ENCODE measurements at places on chromosomes 6 and 20.

GRCh38 chr6:166687070-166687878, 60.2 kb upstream of the RPS6KA2 start:
- no peak for DNase-seq

GRCh38 chr6:836276-836853, 143.4 kb upstream of the EXOC2 start:
- no peak for DNase-seq

DNA sequence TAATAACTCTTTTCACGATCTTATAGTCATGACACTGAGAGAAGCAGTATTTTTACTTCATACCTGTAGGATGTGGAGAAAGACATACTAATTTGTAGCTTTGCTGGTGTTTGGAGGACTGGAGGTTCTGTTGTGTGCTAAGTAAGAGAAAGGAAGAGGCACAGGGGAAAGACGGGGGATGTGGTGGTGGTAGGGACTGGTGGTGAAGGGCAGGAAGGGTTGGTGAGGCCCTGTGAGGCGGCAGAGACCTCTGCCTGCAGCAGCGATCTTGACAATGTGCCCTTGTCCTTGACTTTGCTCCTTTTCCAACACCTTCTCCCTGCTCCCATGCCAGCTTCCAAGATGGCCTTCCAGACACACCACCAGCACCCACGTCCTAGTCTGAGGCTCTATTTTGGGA, 32.6 kb upstream of the MPC1 start:
- DNase-seq = no peak

DNA sequence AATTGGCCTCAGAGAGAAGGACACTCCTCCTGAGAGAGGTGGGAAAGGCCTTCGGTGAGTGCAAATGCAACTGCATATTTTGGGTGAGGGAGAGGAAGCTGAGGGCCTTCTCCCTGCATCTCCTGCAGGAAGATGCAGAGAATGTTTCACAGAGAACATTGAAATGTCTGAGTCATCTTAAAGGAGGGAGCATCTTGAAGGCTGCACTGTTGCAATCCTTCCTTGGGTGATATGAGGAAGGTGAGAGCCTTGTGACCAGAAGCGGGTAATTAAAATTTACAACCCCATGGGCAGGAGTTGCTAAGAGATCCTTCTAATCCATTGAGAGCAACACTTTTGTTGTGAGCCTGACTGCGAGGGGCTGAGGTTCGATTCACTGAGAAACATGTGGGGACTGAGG, 375.7 kb upstream of the MARCKS start:
- DNase-seq = no peak

- DNase-seq = no peak
Measured at GRCh38 chr6:104472021-104472901, 387.5 kb downstream of the HACE1 start.

GRCh38 chr20:5991623-5992441, 41.4 kb downstream of the MCM8 start:
- DNase-seq = no peak

DNA sequence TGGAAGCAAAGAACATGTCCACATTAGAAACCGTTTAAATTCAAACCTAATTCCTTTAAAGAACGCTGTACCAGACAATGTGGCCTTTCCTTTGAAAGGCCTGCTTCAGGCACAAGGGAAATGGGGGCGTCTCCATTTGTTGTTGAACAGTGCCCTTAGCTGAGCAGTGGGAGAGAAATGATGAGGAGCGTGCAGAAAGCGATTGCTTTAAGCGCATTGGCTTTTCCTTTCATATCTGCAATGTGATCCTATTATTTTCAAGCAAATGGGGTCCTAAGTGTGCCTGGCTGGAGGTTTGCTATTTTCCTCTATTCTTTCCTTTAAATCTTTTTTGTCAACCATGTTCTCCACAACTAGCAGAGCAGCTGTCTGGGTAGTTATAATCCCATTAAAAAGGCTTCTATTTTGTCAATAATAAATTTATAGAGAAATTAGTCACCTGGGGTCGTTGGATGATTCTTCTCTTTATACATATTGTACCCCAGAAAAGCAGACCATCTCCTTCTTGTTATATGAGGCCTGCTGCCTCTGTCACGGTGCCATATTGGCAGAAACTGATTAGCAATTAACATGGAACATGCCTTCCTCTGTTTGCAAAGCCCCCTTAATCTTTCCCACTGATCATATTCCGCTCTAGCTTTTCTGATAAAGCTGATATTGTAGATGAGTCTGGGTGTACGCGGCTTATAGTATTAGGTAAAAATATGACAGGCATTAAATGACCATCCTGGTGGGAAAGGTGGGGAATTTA, 151.1 kb upstream of the JAG1 start:
- no peak for DNase-seq

DNA sequence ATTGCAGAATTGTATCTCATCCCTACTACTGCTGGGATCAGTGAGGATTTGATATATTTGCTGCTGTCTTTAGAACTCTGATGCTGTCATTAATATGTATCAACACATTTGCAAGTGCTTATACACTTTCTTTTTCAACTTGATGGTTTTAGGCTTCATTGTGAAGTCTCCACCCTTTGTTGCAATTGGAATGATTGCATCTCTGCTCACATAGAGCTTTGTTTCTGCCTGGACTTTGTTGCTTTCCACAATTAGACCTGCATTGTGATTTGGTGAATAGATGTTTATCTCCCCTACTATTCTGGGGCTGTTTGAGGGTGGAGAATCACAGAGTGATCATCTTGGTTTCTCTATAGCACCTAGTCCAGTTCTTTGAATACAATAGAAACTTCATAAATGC, 666.7 kb downstream of the EPM2A start:
- no peak for DNase-seq

GRCh38 chr6:11482616-11483015, 54.9 kb upstream of the TMEM170B start:
- no peak for DNase-seq

- peak; percentile 90 for DNase-seq
Measured at GRCh38 chr6:2971420-2972218, at the start of gene SERPINB6. Gene SERPINB6 (minus strand): TSS chr6:2971567. CDS start chr6:2959332, 12,235 bp downstream.

DNA sequence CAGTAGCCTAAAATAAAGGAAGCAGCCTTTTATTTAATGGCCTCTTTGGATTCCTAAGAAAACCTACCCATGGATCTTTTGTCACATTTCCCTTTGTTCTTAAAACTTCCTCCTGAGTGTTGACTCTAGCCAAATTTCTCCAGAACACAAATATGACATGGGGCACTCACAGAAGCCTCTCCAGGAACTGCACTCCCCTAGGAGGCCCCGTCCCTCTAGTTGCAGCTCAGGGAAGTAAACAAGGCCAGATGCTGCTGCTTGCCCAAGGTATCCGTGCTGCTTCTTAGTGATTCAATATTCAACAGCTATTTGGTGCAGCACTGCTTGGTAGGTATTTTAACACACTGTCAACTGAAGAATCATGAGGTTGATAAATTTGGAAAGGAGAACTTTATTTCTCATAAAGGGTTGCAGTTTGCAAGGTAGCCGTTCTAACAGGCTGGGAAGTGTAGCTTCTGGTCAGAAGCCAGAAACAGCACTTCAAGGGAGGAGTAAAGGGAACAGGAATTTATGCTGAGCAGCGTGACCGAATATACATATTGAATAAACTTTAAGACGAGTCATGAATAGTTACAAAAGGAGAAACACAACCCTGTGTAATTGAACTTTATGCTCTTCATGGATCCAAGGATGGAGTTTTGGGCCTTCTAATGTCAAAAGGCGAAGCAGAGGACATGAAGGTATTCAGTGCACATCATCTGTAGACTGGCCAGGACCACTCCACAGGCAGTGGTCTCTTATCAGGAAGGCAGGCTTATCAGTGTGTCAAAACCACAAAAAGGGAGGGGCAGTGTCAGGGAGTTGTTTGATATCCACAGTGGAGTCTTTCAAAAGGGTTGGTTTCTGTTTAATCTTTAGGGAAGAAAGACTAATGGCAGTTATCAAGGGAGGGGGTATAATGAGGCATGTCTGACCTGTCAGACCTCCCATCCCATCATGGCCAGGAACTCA, 63.3 kb downstream of the CD24 start:
- DNase-seq = peak; percentile 68

DNA sequence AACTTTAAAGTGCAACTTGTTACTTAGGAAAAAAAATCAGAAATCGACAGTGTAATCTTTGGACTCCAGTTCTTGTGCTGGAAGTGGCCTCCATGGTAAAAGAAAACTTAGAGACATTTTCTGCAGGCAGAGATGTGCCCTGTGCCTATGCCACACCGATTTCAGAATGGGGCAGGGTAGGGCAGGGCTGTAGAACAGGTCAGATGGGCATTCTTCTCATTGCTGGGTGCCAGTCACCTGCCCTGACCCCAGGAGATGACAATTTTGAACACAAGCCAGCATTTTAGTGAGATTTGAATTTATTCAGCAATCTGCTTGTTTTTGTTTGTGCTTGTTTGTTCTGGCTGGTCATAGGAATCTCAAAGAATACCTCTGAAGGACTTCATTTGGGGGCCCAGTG, 63.3 kb downstream of the SASH1 start:
- DNase-seq = no peak

GRCh38 chr6:100344761-100345160, 120.0 kb downstream of the SIM1 start:
- DNase-seq = no peak

DNA sequence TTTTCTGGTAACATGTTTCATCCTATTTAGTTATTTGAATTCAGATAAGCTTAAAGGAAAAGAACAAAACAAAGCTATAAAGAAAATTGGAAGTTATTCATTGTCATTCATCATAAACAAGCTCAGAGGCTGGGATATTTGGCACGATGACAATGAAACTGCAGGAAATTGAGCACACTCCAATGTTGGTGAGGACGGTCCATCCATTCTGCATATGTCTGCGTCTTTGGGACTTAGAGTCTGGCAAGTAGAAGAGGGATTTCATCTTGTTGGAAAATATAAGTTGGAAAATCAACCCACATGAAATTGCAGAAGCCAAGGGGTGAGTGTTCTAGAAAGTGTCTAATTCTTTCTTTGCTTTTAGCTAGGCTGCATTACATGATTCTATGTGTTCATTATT, 78.4 kb downstream of the HDGFL1 start:
- DNase-seq = no peak

- DNase-seq = no peak
Measured at GRCh38 chr20:45407783-45408645, at the start of gene DBNDD2. Gene DBNDD2 (plus strand): TSS chr20:45408289. CDS start chr20:45408468, 179 bp downstream.

- DNase-seq = no peak
Measured at GRCh38 chr6:149365197-149365596, 34.9 kb upstream of the SUMO4 start.

- DNase-seq = peak; percentile 5
Measured at GRCh38 chr6:34439442-34439841, 13.6 kb upstream of the RPS10 start.

DNA sequence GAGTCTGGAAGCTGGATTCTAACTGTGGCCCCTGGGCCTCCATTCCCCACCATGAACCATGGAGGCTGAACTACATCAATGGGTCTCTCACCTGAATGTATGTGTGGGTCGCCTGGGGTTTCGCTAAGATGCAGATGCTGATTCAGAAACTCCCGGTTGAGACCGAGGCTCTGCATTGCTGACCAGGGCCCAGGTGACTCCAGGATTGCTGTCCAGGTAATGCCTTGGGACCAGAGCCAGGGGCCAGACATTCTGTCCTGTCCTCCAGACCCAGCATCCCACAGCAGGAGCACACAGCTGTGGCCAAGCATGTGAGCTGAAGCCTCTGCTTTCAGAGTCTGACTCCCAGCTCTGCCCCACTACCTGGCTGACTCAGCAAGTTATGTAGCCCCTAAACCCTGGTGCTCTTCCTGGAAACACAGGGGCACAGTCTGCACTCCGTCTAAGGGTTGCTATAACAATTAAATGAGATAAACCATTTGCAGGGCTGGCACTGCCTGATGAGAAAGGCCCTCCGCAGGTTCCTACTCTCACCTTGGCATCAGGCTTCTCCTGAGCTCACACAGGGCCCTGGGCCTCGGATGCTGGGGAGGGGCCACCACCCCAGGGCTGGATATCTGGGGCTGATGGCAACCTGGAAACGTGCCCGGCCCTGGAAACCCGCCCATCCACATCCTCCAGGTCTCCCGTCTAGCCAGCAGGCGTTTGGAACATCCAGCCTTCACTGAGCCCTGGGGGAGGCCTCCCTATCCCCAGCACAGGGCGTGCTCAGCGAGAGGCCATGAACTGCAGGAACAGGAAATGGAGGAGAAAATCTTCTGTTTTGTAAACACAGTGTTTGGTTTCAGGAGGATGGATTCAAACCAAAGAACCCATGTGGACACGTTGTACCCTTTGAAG, 175.7 kb downstream of the DLL1 start:
- DNase-seq = no peak

DNA sequence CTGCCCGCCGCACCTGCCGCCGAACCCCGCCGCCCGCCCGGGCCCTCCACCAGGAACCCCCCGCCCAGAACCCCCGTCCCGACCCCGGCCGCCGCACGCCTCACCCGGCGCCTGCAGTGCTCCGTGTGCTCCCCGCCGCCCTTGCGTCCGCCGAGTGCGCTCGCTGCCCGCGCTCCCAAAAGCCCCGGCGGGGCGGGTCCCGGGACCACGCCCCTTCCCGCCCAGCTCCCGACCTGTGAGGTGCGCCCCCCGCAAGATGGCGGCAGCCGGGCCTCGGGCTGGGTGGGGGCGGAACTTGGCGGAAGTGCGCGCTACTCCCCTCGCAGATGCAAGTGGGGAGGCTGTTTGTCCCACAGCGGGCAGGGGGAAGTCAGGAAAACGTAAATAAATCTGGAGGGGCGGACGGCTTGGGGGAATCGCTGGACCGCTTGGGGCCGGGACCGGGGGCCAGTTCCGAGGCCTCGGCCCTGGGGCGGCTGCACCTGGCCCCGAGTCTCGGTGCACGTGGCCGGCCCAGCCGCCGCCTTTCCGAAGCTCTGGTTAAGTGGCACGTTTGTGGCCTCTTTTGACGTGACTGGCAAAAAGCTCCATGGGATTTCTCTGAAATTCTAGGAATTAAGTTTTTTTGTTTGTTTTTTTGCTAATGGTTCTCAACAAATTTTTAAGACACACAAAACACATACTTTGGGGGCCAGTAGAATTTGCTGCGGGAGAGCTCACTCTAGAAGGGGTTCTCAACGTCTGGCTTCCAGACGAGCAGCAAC, at the start of gene EZR:
Gene EZR, minus strand, starts transcription at position 156 of the 764 bp plus-strand sequence. CDS start 1,275 bp downstream, outside the sequence.
- peak; percentile 92 for DNase-seq

DNA sequence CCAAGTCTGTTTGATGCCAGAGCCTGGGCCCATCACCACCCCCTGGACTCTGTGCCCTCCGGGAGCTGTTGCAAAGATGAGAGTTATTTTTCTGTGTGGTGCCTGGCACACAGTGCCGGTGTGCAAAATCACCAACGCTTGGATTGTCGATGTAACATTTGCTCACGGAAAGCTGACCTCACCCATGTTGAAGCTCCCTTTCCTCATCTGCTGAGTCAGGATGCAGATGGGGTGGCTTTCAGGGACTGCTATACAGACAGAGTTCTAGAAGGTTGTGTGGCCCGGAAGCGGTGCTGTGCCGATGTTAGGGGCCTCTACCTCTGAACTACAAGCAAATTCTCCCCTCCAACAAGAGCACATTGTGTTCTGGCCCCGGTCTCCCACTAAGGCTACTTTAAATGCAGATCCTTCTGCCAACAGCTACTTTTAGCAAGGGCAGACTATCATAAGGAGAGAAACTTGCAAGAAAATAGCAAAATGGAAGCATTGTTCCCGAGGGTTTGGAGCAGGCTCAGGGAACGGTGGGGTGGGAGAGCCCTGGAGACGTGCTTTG, 34.0 kb downstream of the EYA2 start:
- DNase-seq = no peak

GRCh38 chr6:86306210-86306609, 631.1 kb upstream of the HTR1E start:
- no peak for DNase-seq
